ENCODE measurements at places on chromosomes 4 and X. TPM values are rescaled to one million over a fixed set of nuclear protein-coding genes. Genes with fewer than 3 reads are reported as not detected.

The GPR119 gene
- not detected for polyA plus RNA-seq

The JCHAIN gene
- polyA plus RNA-seq, result 1.5 TPM

The COL25A1 gene
- 9.5 TPM for polyA plus RNA-seq

The GAB3 gene
- 4.7 TPM for polyA plus RNA-seq

The CORIN gene
- polyA plus RNA-seq, result 1.4 TPM

The SPANXD gene
- not detected for polyA plus RNA-seq

The CT55 gene
- polyA plus RNA-seq, result 0.42 TPM

The PITX2 gene
- polyA plus RNA-seq, result 43.4 TPM

The ADH1A gene
- 0.54 TPM for polyA plus RNA-seq

DNA sequence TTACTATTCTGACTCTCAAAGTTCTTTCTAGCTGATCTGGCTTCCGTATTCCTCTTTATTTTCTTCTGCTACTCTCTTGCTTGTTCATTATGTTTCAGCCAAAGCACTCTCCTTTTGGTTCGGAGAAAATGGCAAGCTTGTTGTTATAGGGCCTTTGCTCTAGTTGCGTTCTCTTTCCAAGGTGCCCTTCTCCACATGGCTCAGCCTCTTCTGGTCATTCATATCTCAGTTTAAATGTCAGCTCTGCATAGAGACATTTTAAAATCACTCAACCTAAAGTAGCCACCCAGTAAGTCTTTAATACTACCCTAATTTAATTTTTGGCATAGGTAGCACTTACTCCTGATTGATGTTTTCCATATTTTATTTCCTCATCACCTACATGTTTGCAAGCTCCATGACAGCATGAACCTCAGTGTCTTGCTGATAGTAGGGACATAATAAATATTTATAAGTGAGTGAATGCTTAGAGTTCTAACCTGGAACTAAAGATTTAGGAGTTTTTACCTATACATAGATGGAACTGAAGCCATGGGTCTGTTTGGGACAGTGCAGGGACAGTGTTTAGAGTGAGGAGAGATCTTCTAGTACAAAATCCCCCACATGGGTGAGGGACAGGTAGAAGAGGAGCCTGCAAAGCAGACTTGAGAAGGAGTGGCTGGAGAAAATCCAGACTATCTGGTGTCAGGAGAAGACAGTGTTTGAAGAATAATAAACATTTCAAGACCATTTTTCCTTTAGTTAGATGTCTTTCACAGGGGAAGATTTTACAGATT lies 17.9 kb downstream of the SLC30A9 start:
- DNase-seq, result no peak

DNA sequence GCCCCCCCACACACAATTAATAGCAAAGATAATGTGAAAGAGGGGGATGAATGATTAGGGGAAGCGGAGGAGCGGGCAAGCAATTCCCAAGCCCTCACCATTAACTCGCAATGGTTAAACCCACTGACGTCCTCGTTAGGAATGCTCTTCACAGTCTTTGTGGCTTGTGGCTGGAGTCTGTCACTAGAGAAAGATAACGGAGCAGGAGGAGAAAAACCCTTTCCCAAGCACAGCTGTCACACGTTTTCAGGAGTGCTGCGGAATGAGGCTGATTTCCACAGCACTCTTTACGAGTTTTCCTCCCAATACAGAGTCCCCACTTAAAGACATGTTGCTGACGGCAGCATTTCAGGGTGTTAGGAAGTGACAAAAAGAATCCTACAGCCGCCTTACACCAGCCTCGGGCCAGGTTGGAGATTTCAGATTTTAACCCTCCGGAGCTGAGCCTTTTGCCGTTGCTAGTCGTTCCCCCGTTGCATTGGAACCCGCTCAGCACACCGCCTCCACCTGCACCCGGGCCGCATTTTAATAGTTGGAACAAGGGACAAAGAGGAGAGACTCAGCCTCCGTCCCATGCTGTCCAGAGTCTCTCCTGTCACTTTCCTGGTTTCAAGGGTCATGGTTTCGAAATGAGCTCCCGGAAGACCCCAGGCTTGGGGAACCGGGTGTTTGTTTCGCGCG lies 92.2 kb downstream of the GEMIN8 start:
- no peak for DNase-seq

DNA sequence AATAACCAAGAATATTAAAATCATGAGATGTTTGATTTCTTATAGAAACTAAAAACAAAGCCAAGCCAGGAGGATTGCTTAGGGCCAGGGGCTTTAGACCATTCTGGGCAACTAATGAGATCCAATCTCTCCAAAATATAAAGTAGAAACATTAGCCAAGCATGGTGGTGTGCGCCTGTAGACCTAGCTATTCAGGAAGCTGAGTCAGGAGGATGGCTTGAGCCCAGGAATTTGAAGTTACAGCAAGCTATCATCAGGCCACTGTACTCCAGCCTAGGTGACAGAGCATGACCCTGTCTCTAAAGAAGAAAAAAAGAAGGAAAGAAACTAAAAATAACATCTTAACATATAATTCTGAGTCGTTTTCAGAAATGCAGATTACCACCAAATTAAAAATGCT lies 96.7 kb downstream of the NAF1 start:
- DNase-seq, result no peak

DNA sequence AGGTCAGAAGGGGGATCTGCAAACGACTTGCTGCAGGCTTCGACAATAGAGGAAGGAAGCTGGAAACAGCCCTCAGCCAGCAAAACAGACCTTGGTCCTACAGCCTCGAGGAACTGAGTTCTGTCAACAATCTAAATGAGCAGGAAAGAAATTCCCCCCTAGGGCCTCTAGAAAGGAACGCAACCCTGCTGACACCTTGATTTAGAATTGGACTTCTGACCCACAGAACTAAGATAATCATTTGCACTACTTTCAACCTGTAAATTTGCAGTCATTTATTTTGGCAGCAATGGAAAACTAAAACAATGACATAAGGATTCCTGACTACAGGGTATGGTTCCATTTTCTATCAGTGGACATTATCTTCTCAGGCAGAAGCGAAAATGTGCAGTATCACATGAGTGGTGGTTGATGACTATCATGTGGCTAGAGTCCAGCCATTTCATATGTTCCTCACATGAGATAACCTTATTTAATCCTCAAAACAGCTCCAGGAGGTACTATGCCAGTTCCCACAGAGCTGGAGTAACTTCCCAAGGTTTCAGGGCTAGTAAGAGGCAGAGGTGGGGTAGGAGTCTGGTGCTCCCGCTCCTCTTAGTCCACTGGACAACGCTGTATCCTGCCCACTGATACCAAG lies 61.6 kb downstream of the SAT1 start:
- no peak for DNase-seq

DNA sequence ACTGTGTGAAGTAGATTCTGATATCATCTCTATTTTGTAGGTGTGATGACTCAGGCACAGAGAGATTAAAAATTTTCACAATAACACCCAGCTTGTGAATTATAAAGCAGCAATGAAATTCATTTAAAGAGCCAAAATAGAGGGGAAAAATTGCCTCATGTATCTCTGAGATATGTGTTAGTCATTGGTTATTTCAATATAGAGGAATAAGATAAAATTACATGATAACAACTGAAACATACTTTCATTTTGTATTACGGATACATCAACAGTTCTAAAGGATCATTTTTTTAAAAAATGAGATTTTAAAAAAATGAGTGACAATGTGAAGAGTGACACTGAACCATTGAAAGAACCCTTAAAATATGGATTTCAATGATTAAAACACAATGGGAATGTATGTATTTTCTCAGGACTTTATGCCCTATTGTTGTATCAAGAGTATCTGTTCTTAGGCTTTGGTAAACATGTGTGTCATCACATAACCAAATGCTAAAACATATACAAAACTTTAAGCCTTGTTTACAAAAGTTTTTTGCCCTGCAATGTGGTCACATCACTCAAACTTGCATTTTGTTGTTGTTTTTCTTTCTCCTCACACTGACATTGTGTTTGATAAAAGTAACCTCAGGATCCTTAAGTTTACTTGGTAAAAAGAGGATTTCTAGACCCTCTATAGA lies 221.3 kb downstream of the ANTXR2 start:
- no peak for DNase-seq

DNA sequence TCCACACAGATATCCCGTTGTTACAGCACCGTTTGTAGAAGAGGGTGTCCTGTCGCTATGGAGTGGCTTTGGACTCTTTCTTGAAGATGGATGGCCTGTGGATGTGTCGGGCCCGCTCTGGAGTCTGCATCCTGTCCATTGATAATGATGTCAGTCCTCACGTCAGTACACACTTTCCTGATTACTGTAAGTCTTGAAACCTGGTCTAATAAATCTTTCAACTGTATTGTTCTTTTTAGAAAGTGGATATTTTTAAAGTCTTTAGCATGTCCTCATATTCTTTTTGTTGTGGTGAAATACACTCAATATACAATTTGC lies 14.9 kb downstream of the MSANTD1 start:
- no peak for DNase-seq

DNA sequence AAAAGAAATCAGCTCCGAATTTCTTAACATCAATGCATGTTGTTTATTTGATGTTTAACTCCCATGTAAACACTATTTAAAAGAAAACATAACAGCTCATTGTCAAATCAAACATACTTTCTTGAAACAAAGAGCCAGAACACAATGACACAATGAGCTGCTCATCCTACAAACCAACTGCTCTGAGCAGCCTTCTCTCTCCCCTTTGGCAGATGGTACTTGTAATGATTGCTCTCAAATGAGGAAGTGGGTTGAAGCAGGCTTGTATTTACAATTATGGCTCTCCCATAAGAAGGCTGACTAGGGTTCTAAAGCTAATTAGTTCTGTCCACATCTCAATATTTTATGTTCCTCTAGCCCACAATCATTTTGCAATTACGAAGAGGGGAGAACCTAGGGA lies 637.8 kb upstream of the ADGRL3 start:
- no peak for DNase-seq

- no peak for DNase-seq
Measured at GRCh38 chr4:8818063-8818881, 53.4 kb downstream of the HMX1 start.

DNA sequence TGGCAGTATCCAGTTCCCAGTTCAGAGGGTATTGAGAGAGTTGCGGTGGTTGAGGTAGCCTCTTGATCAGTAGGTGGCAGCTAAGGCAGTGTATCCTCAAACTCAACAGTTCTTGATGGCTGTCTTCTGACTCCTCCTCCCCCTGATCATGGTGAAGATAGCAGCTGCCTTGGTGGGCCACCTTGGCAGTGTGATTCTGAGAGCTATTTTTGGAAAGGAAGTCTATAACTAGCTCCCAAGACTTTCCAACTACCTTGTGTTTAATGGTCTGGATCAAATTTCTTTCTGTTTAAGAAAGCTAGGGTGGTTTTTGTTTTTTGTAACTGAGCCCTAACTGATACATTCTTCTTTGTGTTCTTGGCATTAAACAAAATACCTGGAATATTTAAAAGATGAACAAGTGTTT lies 10.5 kb upstream of the TBC1D19 start:
- DNase-seq, result no peak

GRCh38 chr4:143285696-143286437 lies 50.8 kb upstream of the GAB1 start:
- DNase-seq, result no peak

DNA sequence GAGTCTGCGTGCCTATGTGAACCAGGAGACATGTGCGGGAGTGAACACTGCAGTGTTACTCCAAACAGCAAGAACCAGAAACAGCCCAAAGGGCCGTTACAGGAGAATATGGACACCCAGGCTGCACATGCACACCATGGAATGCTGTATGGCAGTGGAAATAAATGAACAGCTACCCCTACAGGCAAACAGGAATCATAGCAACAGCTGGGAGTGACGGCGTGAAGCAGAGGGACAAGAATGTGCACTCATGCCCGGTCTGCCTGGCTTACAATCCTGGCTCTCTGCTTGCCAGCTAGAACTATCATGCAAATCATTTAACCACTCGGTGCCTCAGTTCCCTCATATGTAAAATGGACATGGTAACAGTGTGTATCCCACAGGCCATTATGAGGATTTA lies 16.6 kb downstream of the GPKOW start:
- no peak for DNase-seq

DNA sequence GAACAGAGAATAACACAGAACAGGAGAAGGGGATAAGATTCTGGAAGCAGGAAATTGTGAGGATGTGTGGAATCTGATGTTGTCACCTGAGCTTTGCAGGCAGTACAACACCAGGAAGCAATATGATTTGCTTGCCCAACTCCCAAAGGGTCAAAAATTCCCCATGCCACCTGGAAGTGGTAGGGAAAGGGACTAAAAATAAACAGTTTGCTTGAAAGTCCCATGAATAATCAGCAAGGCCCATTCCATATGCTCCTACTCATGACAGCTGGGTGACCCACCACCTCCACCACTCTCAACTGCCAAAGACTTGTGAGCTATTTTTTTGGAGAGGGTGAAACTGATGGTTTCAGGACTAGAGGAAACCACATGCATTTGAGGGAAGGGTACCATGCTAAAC lies 168.4 kb downstream of the KCNIP4 start:
- no peak for DNase-seq

GRCh38 chr4:140367738-140368137 lies 5.7 kb upstream of the SCOC start:
- DNase-seq, result no peak

- peak; percentile 5 for DNase-seq
Measured at GRCh38 chrX:130654409-130654950, 248.5 kb downstream of the ENOX2 start.

Measured in forelimb muscle (tissue), 1 donor.